ENCODE measurements at places on chromosomes 4 and X.

GRCh38 chr4:24489870-24490269 lies 94.5 kb downstream of the DHX15 start:
- no peak for DNase-seq

GRCh38 chr4:40327340-40327739 lies 7.8 kb upstream of the CHRNA9 start:
- no peak for DNase-seq

DNA sequence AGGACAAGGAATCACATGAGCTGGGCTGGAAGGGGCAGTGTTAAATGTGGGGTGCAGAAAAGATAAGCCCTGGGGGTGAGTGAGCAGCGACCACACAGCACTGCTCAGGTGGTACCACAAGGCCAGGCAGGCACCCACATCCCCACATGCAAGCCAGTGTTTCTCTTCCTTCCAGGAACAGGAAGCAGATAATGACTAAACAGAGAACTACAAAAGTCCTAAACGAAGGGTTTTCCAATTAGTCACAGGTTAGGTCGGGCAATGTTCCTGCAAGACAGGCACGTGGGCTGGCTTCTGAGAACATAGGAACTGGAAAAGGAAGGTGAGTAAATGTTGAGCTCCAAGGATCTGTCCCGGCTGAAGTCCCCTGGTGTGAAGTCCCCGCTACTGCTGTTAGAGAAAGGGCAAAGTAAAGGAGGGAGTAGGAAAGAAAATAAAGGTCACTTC lies 19.5 kb downstream of the RELL1 start:
- no peak for DNase-seq

DNA sequence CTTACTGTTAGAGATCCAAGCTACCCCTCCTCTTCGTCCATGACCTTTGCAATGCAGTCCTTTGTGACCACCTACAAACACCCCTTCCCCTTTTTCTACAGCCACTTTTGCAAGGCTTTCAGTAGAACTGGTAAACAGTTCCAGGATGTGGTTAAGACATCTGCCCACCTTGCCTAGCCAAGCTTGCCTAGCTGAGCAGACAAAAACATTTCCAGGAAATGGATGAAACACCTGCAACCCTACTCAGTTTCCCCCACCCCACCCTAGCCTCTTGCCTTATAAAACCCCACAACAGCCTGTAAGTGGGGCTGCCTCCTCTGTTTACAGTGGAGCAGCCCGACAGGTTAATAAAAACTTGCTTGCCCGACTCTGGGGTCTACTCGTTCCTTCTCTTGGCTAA lies 133.8 kb downstream of the ZC4H2 start:
- no peak for DNase-seq

DNA sequence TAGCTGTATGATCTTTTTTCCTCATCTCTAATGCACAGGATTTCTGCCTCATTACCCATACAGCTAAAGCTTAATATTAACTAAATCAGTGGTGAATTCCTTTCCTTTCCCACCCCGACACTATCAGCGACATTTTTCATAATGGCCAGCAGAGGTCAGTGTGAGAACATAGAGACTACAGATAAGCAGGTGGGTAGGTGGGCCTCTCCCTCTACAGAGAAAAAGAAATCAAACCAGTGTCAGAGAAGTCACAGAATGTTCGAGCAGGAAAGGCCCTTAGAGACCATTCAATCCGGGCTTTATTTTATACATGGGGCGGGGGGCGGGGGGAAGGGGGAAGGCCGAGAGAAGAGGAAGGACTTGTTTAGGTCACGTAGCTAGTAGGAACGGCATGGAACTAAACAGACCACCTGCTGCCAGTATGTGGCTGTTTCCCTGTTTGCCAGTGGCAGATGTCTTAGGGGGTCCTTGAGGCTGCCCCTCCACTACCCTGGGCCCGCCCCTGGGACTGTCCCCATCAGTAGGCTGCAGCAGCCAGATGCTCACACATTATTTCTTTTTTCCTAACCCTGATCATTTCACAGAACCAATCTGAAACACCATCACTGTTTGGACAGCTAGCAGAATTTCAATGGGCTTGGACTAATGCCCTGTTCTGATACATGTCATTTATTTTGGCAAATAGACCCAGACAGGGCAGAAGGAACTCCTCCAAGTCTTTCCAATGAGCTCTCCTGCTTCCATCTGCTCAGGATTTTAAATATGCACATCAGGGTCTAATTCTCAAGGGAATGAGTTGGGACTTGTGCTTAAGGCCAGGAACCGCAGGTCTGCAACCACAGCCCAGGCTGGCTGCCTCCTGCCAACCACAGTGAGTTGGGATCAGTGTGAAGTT lies 133.4 kb downstream of the ATG4A start:
- DNase-seq = no peak

DNA sequence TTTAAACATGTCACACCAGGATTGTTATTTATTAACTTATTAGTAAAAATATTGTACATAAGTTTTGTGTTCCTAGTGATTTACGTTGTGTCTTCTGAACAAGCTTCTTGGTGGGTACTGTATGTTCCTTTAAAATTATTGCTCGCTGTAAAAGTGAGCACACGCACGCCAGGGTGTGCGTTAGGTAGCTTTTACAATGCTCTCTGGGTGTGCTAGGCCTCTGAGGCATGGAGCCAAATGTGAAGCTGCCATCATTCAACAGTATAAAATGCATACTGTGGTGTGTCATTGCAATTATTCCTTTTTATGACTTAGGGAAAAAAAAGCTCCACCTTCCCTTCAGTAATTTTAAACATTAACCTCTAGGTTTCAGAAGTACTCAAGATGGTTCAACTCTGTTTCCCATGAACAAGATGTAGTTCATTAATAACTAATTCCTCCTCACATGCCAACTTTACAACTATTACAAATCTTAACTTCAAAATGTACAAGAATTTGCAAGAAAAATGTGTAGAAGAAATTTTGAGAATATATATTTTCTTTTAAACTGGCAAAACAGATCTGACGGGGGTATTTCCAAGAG lies 42.4 kb downstream of the ATOH1 start:
- DNase-seq = no peak

GRCh38 chr4:105551965-105552746 lies at the start of gene ARHGEF38:
Gene ARHGEF38, plus strand, starts transcription at chr4:105552620. Its CDS starts 146 bp downstream, at chr4:105552766.
- no peak for DNase-seq

DNA sequence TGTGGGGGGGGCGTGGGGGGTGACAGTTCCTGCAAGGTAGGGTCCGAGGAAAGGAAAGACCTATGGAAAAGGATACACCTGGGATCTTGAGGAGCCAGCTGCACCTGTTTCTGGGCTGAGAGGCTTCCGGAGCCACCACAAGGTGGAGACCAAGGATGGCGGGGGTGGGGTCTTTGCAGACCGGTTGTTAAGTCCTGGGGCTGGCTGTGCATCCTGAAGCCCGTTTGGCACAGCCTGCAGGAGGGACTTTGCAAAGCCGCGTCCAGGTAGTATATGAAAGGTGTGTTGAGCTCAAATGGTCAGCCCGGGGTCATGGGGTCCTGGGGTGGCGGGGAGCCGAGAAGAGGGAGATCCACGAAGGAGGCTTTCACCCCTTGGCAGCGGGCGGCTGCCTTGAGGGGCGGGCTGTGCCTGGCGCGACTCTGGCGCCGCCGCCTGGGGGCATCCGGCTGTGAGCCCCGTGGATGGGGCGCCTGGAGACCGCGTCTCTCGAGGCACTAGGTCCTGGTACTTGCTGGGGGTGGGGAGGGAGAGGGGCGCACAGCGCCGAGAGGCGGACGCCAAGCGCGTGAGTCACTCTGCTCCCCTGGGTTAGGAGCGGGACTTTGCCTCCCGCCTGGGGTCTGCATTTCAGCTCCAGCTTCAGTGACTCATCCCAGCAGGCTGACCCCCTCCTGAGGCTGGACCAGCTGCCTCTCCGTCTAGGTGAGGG lies 58.2 kb upstream of the DYNLT3 start:
- DNase-seq = no peak

- no peak for DNase-seq
Measured at GRCh38 chr4:25911356-25911755, 2.7 kb upstream of the SMIM20 start.

DNA sequence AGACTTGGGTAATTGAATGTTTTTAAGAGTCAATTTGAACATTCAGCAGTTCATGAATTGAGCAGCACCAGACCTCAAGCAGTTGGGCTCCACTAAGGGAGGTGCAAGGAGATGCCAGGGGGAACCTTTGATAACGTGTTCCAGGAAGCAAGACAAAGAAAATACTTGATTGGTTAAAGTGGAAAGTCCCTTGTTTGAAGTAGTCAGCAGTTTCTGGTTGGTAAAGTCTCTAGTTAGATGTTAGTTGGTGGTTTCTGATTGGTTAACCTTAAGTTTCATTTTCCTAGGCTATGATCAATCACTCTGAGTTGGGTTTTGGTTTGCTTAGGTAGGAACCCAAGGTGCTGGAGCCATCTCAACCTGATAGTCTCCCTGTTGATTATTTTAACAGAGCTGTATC lies 4.0 kb downstream of the HERC6 start:
- DNase-seq = no peak

DNA sequence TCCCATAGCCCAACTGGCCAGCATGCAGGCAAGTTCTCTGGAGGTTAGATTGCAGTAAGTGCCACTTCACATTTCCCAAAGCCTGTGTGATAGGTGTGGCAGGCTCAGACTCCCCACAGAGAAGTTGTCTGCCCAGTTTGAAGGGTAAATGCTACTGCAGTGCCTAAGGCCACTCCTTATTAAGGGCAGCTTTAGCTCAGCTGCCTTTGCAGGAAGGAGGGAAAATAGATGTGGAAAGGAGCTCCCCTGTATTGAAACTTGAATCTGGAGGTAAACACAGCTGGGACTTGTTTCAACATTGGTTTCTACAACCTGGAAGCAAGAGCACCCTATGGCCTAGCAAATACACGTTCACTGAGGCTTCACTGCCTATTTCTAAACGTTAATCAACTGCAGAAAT lies 22.4 kb downstream of the NEXMIF start:
- no peak for DNase-seq

DNA sequence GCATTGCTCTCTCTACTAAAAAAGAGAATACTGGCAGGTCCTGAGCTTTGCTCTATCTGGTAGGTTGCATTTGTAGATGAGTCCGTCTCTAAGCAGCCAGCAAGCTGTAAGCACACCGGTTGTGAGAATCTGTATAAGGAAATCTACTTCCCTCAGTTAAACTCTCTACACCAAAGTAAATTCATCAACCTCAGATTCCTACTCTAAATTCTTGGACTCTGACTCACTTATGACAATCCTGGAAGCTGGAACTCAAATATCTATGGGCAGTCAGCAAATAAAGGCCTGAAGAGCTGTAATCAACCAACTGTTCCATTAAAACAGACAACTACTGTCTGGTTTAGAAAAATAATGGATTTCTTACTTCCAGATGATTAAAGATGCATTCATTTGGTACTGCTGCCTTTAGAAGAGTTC lies 37.9 kb downstream of the FAT1 start:
- DNase-seq = no peak

DNA sequence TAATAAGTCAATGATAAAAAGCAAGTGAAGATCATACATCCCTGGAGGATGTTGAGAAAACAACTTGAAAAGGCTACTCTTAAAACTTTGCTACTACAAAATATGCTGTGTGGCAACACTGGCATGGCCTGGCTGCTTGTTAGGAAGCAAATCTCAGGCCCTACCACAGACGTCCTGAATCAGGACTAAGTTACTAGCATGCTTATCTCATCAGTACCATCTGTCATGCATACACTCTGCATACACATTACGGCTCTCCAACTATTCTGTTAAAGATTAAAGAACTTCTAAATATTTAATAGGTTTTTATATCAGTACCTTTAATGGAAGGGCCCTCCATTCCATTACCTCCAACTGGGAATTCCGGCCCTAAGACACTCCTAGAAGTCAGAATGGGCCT lies 8.2 kb downstream of the PAPSS1 start:
- DNase-seq = no peak

GRCh38 chr4:2266181-2266580 lies 4.3 kb upstream of the MXD4 start:
- no peak for DNase-seq

GRCh38 chr4:162957521-162958143 lies 209.1 kb downstream of the NAF1 start:
- DNase-seq = no peak

DNA sequence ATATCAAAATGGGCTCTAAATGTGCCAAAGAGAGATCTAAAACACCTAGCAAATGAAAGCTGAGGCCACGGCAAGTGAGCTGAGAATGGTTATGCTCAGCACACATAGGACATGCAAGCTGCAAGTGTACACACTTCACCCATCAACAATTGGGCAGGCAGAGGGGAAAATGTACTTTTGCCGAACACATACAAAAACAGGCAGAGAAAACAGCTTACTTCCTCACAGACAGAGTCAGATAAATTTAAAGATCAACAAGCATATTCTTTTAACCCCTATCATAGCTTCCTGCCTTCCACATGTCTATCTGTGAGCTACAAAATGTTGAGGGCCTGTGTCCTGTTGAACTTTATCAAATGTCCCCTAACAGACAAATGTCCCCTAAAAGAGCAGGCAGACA lies 60.3 kb downstream of the SH3KBP1 start:
- no peak for DNase-seq

- DNase-seq = no peak
Measured at GRCh38 chr4:168666531-168666930, 169.7 kb downstream of the PALLD start.

DNA sequence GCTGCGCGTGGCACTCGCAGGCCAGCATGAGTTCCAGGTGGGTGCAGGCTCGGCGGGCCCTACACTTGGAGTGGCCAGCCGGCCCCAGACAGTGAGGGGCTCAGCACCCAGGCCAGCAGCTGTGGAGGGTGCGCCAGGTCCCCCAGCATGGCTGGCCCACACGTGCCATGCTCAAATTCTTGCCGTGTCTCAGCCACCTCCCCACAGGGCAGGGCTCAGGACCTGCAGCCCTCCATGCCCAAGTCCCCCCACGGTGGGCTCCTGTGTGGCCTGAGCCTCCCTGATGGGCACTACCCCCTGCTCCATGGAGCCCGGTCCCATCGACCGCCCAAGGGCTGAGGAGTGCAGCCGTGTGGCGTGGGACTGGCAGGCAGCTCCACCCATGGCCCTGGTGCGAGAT lies 210.2 kb downstream of the COX7B2 start:
- no peak for DNase-seq

DNA sequence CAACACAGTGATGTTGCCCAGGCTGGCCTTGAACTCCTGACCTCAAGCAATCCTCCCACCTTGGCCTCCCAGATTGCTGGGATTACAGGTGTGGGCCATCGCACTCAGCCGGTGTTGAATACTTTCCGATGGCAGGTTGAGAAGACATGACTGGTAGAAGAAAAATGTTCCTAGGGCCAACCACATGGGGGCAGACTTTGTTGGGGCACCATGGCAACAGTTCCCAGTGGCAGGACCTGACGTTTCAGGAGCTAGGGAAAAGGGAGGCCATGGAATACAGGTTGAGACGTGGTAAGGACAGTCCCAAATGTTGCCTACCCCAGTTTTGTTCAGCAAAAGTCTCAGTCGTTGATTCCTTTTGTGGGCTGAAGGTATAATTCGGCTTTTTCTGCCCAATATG lies 134.6 kb downstream of the ASMT start:
- DNase-seq = no peak

- no peak for DNase-seq
Measured at GRCh38 chrX:1453395-1453783, 680 bp upstream of the ASMTL start.

GRCh38 chrX:57905141-57905540 lies 5.1 kb downstream of the ZXDA start:
- no peak for DNase-seq

- no peak for DNase-seq
Measured at GRCh38 chrX:36909676-36910030, 98.5 kb upstream of the FAM47C start.
